ENCODE measurements at places on chromosomes 2 and 18.

GRCh38 chr2:151007365-151007764 is 254.3 kb downstream of the RBM43 start:
- peak; percentile 27 for DNase-seq

GRCh38 chr2:209181984-209182383 is 241.9 kb upstream of the MAP2 start:
- no peak for DNase-seq

DNA sequence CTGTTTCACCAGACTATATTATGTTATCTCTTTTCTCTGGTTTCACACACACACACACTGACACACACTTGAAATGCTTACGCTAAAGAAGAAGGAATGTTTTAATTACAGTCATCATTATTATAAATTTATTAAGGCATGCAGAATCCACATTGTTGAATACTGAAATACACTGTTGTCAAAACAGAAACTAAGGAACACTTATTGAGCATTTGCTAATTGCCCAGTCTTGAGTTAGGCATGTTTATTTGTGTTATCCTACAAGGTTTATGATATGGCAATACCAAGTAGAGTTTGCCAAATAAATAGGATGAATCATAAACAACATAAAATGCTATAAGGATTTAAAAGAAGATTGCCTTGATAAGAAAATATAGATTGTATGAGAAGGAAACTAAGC is 917.0 kb upstream of the PIK3C3 start:
- DNase-seq = no peak

GRCh38 chr2:42086500-42086953 is 38.7 kb downstream of the PKDCC start:
- peak; percentile 75 for DNase-seq

- DNase-seq = no peak
These were observed 34.3 kb downstream of the DARS1 start for GRCh38 chr2:135951041-135951583.

- peak; percentile 2 for DNase-seq
These were observed 73.6 kb downstream of the ST6GAL2 start for GRCh38 chr2:106812383-106812782.

- DNase-seq = peak; percentile 39
These were observed 96.2 kb downstream of the RAD51AP2 start for GRCh38 chr2:17422061-17422460.

DNA sequence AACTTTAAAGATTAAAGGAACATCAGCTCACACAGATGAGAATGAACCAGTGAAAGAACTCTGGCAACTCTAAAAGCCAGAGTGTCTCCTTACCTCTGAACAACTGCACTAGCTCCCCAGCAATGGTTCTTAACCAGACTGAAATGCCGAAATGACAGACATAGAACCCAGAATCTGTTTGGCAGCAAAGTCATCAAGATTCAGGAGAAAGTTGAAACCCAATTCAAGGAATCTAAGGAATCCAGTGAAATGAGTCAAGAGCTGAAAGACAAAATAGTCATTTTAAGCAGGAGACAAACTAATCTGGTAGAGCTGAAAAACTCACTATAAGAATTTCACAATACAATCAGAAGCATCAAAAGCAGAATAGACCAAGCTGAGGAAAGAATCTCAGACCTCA is 72.0 kb downstream of the STRADB start:
- no peak for DNase-seq

GRCh38 chr18:76455003-76455676 is 39.9 kb downstream of the ZNF516 start:
- DNase-seq = no peak

- no peak for DNase-seq
These were observed 11.1 kb downstream of the CLUL1 start for GRCh38 chr18:607930-608329.

GRCh38 chr18:8937160-8938094 is 165.1 kb upstream of the NDUFV2 start:
- DNase-seq = no peak

DNA sequence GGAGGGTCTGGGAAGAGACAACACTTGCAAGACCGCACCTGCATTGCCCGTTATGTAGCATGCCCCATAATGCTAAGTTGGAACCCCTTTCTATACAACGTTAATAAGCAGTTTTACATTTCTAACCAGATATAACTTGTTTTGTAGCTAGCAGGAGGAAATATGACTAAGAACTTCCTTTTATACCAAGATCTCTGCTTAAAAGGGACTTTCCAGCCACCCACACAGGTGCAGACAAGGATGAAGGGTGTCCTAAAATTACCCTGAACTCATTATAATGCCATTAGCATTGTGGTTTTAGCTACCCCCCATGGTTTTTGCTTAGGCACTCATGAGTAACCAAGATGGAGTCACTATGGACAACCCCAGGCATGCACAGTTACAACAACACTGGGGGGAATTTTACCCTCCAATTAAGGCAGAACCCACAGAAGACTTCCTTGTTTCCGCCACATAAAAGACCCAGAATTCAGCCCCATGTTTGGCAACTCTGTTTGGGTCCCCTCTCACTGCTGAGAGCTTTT is 362.8 kb downstream of the CBLN2 start:
- no peak for DNase-seq

DNA sequence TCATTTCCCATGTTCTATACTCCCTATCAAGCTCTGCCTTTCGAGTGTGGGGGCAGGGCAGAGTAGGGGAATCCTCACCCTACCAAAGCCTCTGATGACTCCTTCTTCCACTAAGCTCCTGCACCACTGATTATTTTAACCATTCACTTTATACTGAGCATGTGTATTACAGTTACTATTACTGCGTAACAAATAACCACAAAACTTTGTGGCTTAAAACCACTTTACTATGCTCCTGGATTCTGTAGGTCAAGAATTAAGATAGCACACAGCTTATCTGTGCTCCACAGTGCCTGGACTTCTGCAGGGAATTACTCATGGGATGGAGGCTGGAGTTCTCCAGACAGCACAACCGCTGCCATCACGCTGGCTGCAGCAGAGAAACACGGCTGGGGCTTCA is 117.4 kb upstream of the DNAJC10 start:
- no peak for DNase-seq

- no peak for DNase-seq
These were observed 3.8 kb downstream of the MRPL30 start for GRCh38 chr2:99184811-99185210.

All from astrocyte of the spinal cord (primary cell).